ENCODE measurements at places on chromosomes 4 and X. TPM values are rescaled to one million over a fixed set of nuclear protein-coding genes. Genes with fewer than 3 reads are reported as not detected.

Gene CENPVL1
- total RNA-seq: not detected

Gene LGI2
- total RNA-seq: 0.11 TPM

Gene MTNR1A
- 0.33 TPM for total RNA-seq

Gene SLC4A4
- total RNA-seq: 2.4 TPM

Gene NSG1
- 2.2 TPM for total RNA-seq

Gene PNMA5
- total RNA-seq: not detected

Gene BMPR1B
- 5.0 TPM for total RNA-seq

Gene ZNF827
- total RNA-seq: 3.1 TPM

Gene NKX6-1
- 0.58 TPM for total RNA-seq

Gene VSIG1
- total RNA-seq: 0.43 TPM

Gene GPM6B
- not detected for total RNA-seq

Gene ARHGEF9
- 5.9 TPM for total RNA-seq

Gene RIPPLY1
- total RNA-seq: not detected

Gene CSTF2
- total RNA-seq: 32.6 TPM

Gene GABRB1
- total RNA-seq: not detected

Gene ARHGEF6
- total RNA-seq: 0.13 TPM

Data from A549 treated with CORT108297 at 1 μM for 4 hours (cell line).